SK-N-SH treated with all-trans-retinoic acid at 6 μM for 48 hours (cell line): ENCODE measurements at places on chromosomes 1 and 21.

DNA sequence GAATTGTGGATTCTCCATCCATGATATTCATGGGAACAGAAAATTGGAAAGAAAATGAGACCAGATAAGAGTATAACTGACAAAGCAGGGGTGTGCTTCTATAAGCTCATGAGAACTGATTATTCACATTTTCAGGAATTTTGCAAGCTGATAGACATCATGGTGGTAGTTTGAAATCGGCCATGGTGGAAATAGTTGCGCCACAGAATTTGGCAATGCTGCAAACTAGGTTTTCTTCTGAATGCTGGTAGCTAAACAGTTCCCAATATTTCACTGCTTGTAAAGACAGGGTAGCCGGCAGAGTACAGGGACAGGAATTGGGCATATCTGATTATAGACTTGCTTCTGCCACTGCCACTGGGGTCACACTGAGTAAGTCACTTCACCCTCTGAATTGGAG lies 151.1 kb downstream of the PLXNA2 start:
- no peak for ATAC-seq

- no peak for ATAC-seq
These were observed 94.7 kb downstream of the CHD1L start for GRCh38 chr1:147337040-147337630.

DNA sequence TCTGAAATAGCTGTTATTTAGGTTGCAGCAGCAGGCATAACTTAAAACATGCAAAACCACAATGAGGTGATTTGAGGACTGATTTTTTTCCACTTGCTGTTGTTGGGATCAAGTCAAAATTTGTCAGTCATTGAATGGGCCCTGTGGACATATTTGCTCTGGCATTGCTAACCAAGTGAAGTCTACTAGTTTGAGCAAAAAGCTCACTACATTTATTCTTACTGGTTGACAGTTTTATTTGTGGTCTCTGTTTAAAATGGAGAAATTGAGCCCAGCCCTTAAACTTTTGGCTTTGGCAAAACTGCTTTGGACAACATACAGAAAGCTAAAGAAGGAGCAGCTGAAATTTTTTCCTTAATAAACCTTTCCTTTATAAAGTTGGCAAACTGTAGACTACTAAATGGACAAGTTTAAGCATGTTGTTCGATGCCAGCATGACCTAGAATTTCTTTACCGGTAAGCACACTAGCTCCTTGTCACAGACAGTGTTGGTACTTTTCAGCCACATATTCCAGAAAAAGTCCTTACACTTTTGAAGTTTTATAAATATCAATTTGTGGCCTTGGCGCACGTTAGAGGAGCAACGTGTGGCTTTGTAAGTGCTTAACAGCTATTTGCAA lies 234.6 kb downstream of the USP25 start:
- no peak for ATAC-seq

- ATAC-seq, result no peak
These were observed 6.3 kb downstream of the DRAXIN start for GRCh38 chr1:11697893-11698210.

DNA sequence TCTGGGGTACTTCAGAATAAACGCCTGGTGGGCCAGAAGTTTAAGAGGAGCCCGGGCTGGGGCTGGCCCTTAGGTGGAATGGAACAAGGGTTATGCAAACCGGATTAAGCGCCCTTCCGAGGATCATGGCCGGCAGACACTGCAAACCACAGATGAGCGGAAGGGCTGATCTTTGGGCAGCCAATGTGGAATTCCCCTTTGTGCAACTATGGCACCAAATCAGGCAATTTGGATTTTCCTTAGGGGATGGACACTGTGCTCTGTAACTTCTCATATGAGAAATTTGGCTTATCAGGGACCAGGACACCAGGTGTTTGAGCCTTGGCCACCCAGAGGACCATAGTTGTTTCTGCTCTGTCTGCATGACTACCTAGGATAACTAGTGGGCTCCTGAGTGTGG lies 5.7 kb upstream of the IL10 start:
- ATAC-seq, result no peak

- ATAC-seq, result no peak; the same call in 2 of the 3 replicates
These were observed 32.6 kb downstream of the UBE4B start for GRCh38 chr1:10065344-10065685.

DNA sequence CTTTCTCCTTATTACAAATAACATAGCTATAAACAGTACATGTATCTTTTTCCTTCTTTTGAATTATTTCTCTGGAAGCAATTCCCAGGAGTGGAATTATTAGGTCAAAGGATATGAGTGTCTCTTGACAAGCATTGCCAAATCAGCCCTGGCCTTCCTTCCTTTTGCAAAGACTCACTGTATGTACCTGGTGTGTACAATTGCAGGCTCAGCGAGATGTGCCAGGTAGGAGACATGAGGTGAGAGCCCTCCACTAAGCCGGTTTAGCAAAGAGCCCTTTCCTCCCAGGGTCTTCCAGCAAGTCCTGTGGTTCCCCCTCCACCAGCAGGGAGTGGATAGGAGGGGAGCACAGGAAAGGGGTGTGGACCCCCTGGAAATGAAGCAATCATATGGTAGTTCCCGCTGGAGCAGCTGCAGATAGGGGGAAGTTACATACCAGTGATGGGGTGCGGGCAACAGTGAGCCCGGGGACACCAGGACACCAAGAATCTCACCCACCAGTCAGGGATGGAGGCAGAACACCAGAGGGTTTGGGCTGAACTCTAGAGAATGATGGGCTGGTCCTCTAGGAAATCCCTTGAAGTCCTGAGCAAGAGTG lies 18.3 kb downstream of the RCSD1 start:
- ATAC-seq, result no peak

DNA sequence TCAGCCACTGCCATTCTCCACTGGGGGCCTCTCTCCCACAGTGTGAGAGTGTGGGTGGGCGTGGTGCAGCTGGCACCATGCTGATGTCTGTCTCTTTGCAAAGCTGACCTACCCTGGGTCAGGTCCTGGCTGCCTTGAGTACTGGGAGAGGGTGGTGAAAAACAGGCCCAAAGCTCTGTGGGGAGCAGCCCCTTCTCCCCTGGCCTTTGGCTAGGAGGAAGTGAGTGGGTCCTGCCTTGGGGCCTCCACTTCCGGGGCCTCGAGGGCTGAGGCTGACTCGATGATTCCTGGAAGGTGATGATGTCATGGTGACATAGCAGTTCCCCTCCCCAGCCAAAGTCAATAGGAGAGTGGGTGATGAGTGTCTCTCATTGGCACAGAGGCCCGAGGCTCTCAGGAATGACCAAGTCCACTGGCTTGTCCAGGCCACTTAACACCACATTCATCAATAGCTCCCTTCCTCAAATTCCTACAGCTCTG lies 53.0 kb downstream of the IER5 start:
- peak; percentile 4; the same call in 2 of the 3 replicates for ATAC-seq

- no peak for ATAC-seq
These were observed 121.8 kb upstream of the KCNK1 start for GRCh38 chr1:233491953-233492620.

DNA sequence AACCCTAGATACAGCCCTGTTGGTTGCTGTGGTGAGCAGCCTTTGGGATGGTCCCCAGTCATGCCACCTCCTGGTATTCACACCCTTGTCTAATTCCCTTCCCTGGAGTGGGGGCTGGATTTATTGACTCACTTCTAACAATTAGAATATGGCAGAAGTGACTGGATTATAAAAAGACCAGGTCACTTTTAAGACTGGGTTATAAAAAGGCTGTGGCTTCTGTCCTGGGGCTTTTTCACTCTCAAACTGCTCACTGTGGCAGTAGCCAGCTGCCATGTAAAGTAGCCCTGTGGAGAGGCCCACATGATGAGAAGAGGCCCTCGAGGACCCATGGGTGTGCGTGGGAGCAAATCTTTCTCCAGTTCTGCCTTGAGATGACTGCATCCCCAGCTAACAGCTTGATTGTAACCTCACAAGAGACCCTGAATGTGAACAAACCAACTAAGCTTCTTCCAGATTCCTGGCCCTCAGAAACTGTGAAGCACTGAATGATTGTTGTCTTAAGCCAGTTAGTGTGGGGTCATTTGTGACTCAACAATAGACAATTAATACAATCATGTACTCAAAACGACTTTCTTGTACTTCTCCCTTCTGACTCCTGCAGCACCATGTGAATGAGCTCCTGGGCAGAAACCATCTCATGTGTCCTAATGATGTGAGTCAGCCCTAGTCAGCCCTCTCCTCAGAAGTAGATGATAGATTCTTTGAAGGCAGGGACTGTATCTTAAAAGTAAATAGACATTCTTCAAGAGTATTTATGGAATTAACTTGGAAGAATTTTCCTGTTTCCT lies 234.9 kb downstream of the TNR start:
- ATAC-seq, result no peak

- ATAC-seq, result no peak
These were observed 156.9 kb upstream of the NBPF11 start for GRCh38 chr1:148308832-148309458.

DNA sequence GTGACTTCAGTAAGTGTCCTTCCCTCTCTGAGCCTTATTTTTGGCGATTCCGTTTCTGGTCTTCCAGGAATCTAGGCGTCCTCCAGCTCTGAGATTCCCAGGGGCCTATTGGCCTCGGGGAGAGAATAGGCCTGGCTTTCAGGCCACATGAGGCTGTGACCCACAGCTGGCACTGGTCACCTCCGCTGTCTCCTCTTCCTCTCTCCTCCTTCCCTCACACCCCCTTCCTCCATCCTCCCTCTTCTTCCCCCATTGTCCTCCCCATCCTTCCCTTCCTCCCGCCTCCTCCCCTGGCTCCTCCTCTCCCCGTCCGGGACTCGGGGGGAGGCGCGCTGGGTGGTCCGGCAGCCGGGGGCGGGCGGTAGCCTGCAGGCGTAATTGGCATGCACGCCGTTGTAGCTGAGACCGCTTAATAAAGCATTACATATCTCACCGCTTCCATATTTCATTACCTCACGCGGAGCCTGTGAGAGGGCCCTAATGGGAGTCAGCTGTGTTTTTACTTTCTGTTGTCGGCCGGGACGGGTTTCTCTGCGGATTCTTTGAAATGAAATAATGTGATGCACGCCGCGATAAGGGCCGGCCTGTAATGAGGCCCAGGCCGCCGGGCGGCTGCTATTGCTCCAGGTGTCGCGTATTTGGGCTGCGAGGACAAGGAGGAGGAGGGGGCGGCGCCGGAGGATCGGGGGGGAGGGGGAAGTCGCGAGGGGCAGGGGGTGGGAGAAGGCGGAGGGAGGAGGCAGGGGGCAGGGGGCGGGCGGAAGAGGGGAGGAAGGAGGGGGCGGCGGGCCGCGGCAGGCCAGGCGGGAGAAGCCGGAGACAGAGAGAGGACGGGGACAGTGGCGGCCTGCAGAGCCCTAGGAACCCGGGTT lies 95.3 kb downstream of the FOXD2 start:
- peak; percentile 92 for ATAC-seq
